ENCODE measurements at places on chromosomes 16 and 17. TPM values are rescaled to one million over a fixed set of nuclear protein-coding genes. Genes with fewer than 3 reads are reported as not detected.
A peak's percentile ranks its signal among the peaks of the same experiment; 100 is the strongest.

GRCh38 chr17:72840019-72840418 lies 252.5 kb downstream of the SLC39A11 start:
- no peaks in the 10 kb centered on the region for H3K27me3 ChIP-seq
- no peak overlapping the region for H3K4me3 ChIP-seq
- no peaks in the 10 kb centered on the region for H3K36me3 ChIP-seq
- H3K27ac ChIP-seq = no peak overlapping the region

The BIRC5 gene
- total RNA-seq = 4.2 TPM

DNA sequence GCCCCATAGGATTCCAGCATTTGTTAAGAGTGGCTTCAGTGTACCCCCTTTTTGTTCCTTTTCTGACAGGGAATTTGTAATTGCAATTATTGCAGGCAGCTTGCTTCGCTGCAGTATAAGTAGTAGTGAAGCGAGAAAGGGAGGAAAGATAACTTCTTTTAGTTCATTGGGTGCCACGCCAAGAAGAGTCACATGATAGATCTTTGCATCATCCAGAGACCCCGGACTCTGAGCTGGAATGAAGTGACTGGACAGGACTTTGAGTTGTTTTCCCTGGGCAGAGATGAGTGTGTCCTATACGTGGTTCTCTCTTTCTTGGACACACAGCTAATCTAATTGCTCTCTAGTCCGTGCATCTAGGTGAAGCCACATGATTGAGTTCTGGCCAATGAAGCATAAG lies 44.8 kb upstream of the PMFBP1 start:
- no peak overlapping the region for H3K27ac ChIP-seq
- no peaks in the 10 kb centered on the region for H3K27me3 ChIP-seq
- H3K36me3 ChIP-seq = no peaks in the 10 kb centered on the region
- DNase-seq = no peak

DNA sequence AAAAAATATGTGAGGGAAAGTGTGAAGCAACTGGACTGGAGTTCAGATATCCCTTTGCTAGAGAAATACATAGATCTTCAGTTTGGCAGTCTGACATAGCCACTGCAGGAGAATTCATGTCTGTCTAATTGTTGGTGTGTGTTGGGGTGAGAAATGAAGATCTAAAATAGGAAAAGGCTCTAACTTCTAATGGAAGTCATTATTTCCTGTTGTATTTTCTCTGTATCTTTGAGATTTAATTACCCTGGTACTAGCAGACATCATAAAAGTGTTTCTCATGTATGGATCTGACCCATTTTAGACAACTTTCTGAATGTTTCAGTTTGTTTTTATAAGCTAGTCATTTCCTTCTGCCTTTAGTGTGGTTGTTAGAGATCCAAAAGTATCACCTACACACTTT lies 128.3 kb downstream of the NLK start:
- H3K4me3 ChIP-seq = no peak overlapping the region
- no peak for DNase-seq

- H3K27me3 ChIP-seq = no peaks in the 10 kb centered on the region
- H3K27ac ChIP-seq = peak overlapping the region; percentile 81
- H3K4me3 ChIP-seq = peak overlapping the region; percentile 60
- peaks cover 32% of the 10 kb centered on the region for H3K4me1 ChIP-seq
- no peaks in the 10 kb centered on the region for H3K36me3 ChIP-seq
Observed at GRCh38 chr16:53091466-53092211, 36.8 kb downstream of the CHD9 start.

DNA sequence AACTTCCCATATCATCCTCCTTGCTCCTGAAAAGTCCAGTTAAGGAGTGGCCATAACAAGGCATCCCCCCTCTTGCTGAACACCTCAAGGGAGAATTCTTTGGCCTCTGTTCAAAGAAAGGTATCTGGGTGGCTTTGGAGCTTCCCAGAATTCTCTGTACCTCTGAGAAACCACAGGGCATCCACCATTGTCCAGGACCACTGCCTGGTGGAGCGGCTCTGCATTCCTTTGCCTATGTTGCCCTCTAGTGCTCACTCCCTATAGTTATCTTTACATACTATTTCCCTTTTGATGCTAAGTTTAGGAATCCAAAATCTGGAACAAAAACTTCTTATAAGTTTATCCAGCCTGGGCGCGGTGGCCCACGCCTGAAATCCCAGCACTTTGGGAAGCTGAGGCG lies 30.3 kb downstream of the CHD9NB start:
- no peak overlapping the region for H3K4me3 ChIP-seq
- H3K36me3 ChIP-seq = no peaks in the 10 kb centered on the region
- DNase-seq = no peak
- H3K4me1 ChIP-seq = no peaks in the 10 kb centered on the region
- H3K27me3 ChIP-seq = no peaks in the 10 kb centered on the region

GRCh38 chr16:16830973-16831372 lies 452.0 kb downstream of the NPIPA7 start:
- no peaks in the 10 kb centered on the region for H3K27me3 ChIP-seq
- no peaks in the 10 kb centered on the region for H3K4me1 ChIP-seq
- no peak overlapping the region for H3K4me3 ChIP-seq
- H3K36me3 ChIP-seq = no peaks in the 10 kb centered on the region

- no peaks in the 10 kb centered on the region for H3K36me3 ChIP-seq
- H3K4me1 ChIP-seq = peaks cover 14% of the 10 kb centered on the region
- H3K27me3 ChIP-seq = no peaks in the 10 kb centered on the region
- no peak overlapping the region for H3K27ac ChIP-seq
Observed at GRCh38 chr17:51097708-51098446, 22.8 kb downstream of the SPAG9 start.

GRCh38 chr16:4691666-4692412 lies 1.5 kb upstream of the NUDT16L1 start:
- no peak for DNase-seq
- no peak overlapping the region for H3K4me3 ChIP-seq
- peaks cover 34% of the 10 kb centered on the region for H3K4me1 ChIP-seq

GRCh38 chr17:5131146-5131715 lies 15.4 kb downstream of the USP6 start:
- no peak overlapping the region for H3K27ac ChIP-seq
- no peak overlapping the region for H3K4me3 ChIP-seq
- no peaks in the 10 kb centered on the region for H3K27me3 ChIP-seq
- no peaks in the 10 kb centered on the region for H3K4me1 ChIP-seq
- no peaks in the 10 kb centered on the region for H3K36me3 ChIP-seq

The CCL18 gene
- total RNA-seq = 22.8 TPM

- no peak overlapping the region for H3K4me3 ChIP-seq
- DNase-seq = no peak
- H3K4me1 ChIP-seq = no peaks in the 10 kb centered on the region
- H3K27ac ChIP-seq = no peak overlapping the region
- no peaks in the 10 kb centered on the region for H3K27me3 ChIP-seq
- H3K36me3 ChIP-seq = no peaks in the 10 kb centered on the region
Observed at GRCh38 chr16:63625126-63625525, 1496.7 kb downstream of the CDH11 start.

GRCh38 chr16:21986692-21987246 lies 14.1 kb downstream of the PDZD9 start:
- H3K27me3 ChIP-seq = no peaks in the 10 kb centered on the region
- DNase-seq = no peak
- no peak overlapping the region for H3K4me3 ChIP-seq
- peaks cover 25% of the 10 kb centered on the region for H3K36me3 ChIP-seq

The P2RX5 gene
- total RNA-seq = not detected

GRCh38 chr17:82836823-82837357 lies 2.9 kb downstream of the ZNF750 start:
- no peaks in the 10 kb centered on the region for H3K4me1 ChIP-seq
- H3K27ac ChIP-seq = no peak overlapping the region
- H3K36me3 ChIP-seq = no peaks in the 10 kb centered on the region
- DNase-seq = no peak
- H3K4me3 ChIP-seq = no peak overlapping the region

The MYLK3 gene
- total RNA-seq = 0.14 TPM

GRCh38 chr16:84947996-84948850 lies 63.1 kb downstream of the ZDHHC7 start:
- no peaks in the 10 kb centered on the region for H3K36me3 ChIP-seq
- no peaks in the 10 kb centered on the region for H3K4me1 ChIP-seq
- no peak for DNase-seq
- H3K4me3 ChIP-seq = no peak overlapping the region
- no peak overlapping the region for H3K27ac ChIP-seq

- no peaks in the 10 kb centered on the region for H3K27me3 ChIP-seq
- H3K4me3 ChIP-seq = no peak overlapping the region
- no peak overlapping the region for H3K27ac ChIP-seq
- H3K36me3 ChIP-seq = no peaks in the 10 kb centered on the region
Observed at GRCh38 chr16:59114790-59115189, 380.7 kb upstream of the GOT2 start.

The SULT1A4 gene
- total RNA-seq = not detected

DNA sequence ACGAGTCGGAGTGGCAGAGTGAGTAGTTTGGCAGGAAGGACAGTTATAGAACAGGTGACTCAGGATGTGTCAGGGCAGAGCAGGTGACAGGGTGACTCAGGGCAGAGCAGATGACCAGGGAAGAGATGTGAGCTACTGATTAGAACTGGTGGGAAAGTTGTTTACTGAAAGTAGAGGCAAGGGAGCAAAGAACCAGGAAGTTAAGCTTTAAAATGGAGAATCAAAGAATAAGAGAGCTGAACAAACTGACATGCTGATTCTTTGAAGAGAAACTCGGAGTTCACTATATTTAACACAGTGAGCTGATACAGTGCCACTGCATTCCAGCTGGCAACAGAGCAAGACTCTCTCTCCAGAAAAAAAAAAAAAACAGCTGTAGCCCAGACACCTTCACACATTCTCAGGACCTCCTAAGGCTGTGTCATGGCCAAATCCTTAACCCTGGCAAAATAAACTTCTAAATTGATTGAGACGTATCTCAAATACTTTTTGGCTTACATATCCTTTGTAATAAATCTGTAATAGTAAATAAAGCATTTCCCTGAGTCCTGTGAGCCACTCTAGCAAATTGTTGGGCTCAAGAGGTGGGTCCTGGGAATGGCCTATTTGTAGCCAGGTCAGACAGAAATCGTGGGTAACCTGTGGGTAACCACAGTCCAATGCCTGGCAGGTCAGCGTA lies 12.3 kb upstream of the UBE2I start:
- peaks cover 5% of the 10 kb centered on the region for H3K4me1 ChIP-seq
- H3K27me3 ChIP-seq = no peaks in the 10 kb centered on the region
- H3K36me3 ChIP-seq = no peaks in the 10 kb centered on the region
- H3K4me3 ChIP-seq = no peak overlapping the region
- no peak overlapping the region for H3K27ac ChIP-seq

DNA sequence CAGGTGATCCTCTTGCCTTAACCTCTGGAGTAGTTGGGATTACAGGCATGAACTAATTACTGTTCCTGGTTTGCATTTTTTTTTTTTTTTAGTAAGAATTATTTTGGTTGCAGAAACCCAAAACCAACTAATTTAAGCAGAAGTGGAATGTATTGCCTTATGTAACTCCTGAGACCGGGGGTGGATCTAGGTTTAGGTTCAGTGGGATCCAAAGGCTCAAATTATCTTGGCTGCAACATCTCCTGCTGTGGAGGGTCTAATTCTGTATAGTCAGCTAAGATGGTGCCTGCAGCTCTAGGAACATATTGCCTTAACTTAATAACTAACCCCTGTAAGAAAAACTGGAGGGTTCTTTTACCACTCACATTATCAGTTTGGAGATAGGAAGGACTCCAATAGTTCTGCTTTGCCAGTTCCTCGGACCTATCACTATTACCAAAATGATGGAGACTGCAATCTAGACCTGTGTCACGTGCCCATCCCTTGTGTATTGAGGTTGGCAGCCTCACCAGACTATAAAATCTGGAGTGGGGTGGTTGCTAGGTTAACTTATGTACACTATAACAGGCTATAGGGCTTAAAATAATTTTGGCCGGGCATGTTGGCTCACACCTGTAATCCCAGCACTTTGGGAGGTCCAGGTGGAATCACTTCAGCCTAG lies 8.5 kb downstream of the SNTB2 start:
- no peaks in the 10 kb centered on the region for H3K36me3 ChIP-seq
- H3K27me3 ChIP-seq = no peaks in the 10 kb centered on the region
- H3K4me1 ChIP-seq = peaks cover 49% of the 10 kb centered on the region
- H3K4me3 ChIP-seq = no peak overlapping the region
- no peak overlapping the region for H3K27ac ChIP-seq

The MRM3 gene
- 5.7 TPM for total RNA-seq

DNA sequence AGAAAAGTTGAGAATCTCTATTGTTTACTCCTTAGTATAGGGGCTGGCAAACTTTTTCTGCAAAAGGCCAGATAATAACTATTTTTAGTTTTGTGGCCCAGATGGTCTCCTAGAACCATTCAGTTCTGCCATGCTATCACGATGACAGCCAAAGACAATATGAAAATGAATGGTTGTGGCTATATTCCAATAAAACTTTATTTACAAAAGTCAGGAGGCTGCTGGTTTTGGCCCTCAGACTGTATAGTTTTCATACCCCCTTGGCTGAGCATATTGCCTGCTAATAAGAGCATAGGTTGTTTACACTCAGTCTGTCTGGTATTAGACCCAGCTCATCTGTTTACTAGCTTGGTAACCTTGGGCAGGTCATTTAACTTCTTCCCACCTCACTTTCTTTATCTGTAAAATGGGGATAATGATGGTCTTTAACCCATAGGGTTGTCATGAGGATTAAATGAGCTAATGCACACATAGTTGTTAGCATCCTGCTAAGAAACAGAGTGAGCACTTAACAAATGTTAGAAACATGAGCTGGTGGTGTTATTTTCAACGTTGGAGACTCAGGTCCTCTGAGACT lies 156.3 kb downstream of the MSI2 start:
- no peaks in the 10 kb centered on the region for H3K4me1 ChIP-seq
- H3K27ac ChIP-seq = no peak overlapping the region
- H3K4me3 ChIP-seq = no peak overlapping the region

The NPIPA3 gene
- 2.6 TPM for total RNA-seq

- no peak overlapping the region for H3K27ac ChIP-seq
- H3K4me1 ChIP-seq = peaks cover 13% of the 10 kb centered on the region
- no peaks in the 10 kb centered on the region for H3K27me3 ChIP-seq
Observed at GRCh38 chr17:50471009-50471905, 2.6 kb upstream of the CHAD start.

- H3K27ac ChIP-seq = no peak overlapping the region
- no peak overlapping the region for H3K4me3 ChIP-seq
- H3K27me3 ChIP-seq = no peaks in the 10 kb centered on the region
- DNase-seq = no peak
- H3K4me1 ChIP-seq = no peaks in the 10 kb centered on the region
- no peaks in the 10 kb centered on the region for H3K36me3 ChIP-seq
Observed at GRCh38 chr17:51770027-51770759, 388.3 kb downstream of the CA10 start.

The DPEP3 gene
- total RNA-seq = not detected

DNA sequence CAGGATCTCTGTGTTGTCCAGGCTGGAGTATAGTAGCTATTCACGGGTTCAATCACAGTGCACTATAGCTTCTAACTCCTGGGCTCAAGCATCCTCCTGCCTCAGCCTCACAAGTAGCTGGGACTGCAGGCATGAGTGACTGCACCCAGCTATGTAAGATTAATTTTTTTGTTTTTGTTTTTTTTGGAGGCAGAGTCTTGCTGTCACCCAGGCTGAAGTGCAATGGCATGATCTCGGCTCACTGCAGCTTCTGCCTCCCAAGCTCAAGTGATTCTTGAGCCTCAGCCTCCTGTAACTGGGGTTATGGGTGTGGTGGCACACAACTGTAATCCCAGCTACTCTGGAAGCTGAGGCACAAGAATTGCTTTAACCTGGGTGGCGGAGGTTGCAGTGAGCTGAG lies 15.8 kb downstream of the PPM1D start:
- no peak overlapping the region for H3K27ac ChIP-seq
- H3K27me3 ChIP-seq = no peaks in the 10 kb centered on the region
- no peak for DNase-seq
- peaks cover 13% of the 10 kb centered on the region for H3K4me1 ChIP-seq

The CHTF18 gene
- total RNA-seq = 10.2 TPM

GRCh38 chr17:79325709-79326430 lies 251.2 kb downstream of the ENGASE start:
- no peak overlapping the region for H3K27ac ChIP-seq
- no peaks in the 10 kb centered on the region for H3K36me3 ChIP-seq
- no peak for DNase-seq
- H3K4me1 ChIP-seq = no peaks in the 10 kb centered on the region
- H3K27me3 ChIP-seq = no peaks in the 10 kb centered on the region
